ENCODE measurements at places on chromosomes 3 and 15.

DNA sequence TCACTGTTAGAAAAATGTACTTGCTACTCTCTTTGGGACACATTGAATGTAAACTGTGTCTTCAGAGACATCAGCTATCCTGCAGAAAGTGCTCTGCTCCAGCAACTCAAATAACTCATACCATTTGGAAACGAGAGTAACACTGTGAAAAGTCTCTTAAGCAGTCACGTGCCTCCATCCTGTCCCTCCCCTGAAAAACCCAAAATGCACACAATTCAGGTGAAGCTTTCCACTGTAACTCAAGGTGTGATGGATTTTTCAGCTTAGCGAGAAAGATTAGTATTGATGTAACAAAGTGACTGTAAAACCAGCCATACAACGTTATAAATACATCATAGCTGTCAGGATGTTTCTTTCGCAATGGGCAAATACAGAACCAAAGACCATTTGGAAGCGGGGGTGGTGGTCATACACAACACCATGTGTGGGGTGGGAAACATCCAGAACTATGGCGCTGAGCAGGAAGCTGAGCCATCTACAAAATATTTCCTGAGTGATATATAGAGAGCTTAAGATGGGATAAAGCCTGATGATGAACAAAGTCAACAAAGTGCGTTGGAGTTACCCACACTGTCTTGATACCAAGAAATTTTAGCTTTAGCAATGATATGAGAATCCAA is 332.3 kb downstream of the FOXP1 start:
- DNase-seq: no peak

DNA sequence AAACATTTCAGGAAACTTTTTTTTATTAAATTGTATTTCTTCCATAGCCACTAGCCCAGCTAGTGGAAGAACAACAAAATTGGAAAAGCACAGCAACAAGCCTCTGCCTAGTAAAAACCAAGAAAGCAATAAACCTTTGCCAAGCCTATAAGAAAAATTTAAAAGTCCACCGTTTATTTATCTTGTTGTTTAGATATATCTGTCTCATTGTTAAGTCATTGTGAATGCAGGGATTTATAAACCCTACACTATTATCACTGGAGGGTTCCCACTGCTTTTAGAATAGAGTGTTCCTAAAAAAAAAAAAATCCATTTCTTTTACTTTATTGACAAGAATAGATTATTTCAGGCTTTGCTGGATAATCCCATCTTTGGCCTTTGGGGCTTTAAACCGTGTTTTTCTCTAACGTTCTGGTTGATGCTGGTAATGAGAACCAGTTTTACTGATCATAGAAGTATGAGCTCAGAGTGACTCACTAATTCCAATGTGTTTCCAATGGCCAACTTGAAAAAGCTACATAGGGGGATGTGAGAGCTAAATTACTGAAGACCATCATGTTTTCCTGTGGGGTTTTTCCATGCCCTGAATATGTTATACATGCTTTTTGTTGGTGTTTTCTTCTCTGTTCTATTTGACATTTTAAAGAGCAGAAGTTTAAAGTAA is 634.1 kb downstream of the RBMS3 start:
- no peak for DNase-seq

- DNase-seq: no peak
Measured at GRCh38 chr15:35040339-35041255, 44.5 kb downstream of the NANOGP8 start.

GRCh38 chr3:16849229-16849628 is 35.5 kb upstream of the PLCL2 start:
- DNase-seq: peak; percentile 18

DNA sequence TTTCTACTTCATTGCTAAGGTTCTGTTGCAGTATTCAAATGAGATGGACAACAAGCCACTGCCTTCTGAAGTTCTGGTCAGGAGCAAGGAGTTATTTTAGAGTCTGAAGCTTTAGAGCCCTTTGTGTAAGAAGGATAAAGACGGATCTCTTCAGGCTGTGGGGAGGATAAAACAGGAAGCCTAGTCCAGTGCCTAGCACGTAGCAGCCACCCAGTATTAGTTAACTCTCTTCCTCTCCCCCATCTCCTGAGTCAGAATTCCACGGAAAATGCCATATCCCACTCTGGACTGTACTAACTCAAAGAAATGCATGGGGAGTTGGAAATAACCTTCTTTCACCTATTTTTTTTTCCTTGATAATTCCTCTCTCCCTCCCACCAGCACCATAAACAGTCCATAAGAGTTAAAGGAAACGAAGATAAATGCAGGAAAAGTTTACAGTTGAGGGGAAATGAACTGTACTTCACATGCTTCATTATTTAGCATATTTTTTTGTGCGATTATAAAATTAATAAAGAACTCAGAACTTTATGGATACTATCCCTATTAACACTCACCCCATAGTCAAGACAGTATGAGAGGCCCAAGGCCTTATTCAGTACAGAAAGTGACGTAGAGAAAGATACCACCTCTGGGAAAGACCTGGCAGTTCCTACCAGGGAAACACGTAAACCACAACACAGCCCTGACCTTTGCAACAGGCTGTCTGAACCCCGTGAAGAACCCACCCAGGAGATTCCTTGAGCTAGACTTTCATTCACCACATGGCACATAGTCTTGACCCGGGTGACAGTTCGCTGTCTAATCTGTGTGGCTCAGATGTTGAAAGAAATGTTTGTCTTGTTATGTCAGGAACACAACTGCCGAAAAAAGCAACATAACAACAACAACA is 9.2 kb downstream of the IGF2BP2 start:
- no peak for DNase-seq

DNA sequence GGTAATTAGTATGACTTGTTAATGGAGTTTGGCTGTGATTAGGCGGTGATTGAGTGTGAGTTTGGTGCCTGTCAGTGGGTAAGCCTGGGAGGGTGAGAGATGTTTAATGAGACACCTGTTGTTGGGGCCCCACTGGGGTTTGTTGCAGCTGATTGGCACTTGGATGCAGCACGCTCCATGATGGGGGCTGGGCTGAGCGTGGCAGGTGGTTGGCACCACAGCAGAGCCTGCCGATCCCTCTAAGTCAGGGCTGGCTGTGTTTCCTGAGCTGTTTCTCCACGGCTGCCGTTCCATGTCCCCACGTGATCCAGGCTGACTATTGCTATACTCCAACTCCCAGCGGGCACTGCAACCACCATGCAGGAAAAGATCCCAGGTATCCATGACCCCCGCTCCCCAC is 93.5 kb upstream of the ARRDC4 start:
- no peak for DNase-seq

GRCh38 chr15:89197503-89197971 is 23.8 kb downstream of the RLBP1 start:
- DNase-seq: no peak

DNA sequence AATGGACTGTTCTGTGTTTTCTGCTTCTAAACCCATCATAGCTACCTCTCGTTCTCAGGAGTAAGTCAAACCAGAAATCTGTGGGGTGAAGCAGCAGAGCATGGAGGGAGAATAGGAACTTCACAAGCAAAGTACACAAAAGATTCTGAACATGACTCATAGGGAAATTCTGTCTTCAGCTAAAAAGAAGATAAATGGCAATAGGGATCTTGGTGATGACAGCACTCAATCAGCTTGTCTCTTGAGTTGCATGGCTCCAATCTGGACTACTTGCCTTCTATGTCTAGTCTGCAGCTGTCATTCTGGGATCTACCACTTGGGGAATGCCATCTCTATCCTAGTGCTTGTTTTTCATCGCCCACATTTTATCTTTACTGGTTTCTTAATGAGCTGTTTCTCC is 13.5 kb upstream of the GRAMD1C start:
- DNase-seq: no peak

GRCh38 chr3:156489462-156489911 is 65.4 kb downstream of the SSR3 start:
- no peak for DNase-seq

GRCh38 chr3:40020689-40021088 is 211.3 kb downstream of the MYRIP start:
- DNase-seq: no peak

DNA sequence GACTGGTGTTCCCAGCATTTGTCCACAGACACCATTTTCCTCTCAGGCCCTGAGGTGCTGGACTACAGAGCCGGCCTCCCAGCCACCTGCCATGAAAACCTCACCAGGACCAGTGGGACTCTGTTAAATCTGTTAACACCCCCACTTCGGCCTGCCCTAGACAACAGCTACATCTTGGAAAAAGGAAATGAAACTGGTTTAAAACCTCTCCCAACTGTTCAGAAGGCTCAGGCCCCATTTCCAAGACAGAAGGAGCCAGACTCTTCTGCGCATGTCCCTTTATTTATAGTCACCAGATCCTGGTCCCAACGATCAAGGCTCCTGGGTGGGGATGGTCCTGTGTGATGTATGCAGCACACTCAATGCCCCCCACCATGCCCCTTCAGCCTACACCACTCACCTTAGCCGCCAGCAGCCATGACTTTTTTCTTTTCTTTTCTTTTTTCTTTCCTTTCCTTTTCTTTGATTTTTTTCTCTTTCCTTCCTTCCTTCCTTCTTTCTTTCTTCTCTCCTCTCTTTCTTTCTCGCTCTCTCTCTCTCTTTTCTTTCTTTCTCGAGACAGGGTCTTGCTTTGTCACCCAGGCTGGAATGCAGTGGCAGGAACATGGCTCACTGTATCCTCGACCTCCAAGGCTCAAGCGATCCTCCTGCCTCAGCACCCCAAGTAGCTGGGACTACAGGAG is 25.5 kb upstream of the FLNB start:
- no peak for DNase-seq

- DNase-seq: no peak
Measured at GRCh38 chr3:184710870-184711492, 883 bp downstream of the MAGEF1 start.

- DNase-seq: no peak
Measured at GRCh38 chr3:161737171-161737570, 240.6 kb downstream of the OTOL1 start.

DNA sequence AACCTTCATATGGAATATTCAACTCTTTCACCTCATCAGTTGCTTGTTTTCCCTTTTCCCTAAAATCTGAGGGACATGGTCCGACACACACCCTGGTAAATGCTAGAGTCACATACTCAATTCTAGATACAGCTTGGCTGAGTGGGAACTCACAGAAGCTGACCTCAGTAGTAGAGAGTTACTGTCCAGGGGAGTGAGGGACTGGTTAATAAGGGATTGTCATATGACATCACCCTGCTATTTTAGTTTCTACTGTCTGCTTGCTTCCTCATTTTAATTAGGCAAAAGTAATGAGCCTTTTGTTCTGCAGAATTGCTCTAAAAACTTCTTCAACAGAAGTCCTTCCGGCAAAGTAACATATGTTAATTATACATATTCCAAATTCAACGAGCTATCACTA is 244.5 kb downstream of the ZIC4 start:
- DNase-seq: no peak

DNA sequence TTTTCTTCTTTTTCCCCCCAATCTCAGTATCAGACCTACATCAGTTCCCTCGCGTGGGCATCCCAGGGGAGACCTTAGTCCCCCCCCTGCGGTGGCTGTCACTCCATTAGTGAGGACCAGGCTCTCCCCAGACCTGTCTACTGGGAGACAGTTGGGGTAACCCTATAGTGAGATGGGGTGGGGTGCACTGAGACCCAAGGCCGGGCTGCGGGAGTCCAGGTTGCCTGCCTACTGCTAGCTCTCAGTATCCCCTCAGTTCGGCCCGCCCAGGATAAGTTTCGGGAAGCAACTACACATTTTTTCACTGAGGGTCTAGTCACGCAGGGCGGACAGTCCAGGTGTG is 671 bp upstream of the DCUN1D1 start:
- no peak for DNase-seq

GRCh38 chr3:52446631-52447511 is 2.0 kb upstream of the SEMA3G start:
- peak; percentile 67 for DNase-seq

DNA sequence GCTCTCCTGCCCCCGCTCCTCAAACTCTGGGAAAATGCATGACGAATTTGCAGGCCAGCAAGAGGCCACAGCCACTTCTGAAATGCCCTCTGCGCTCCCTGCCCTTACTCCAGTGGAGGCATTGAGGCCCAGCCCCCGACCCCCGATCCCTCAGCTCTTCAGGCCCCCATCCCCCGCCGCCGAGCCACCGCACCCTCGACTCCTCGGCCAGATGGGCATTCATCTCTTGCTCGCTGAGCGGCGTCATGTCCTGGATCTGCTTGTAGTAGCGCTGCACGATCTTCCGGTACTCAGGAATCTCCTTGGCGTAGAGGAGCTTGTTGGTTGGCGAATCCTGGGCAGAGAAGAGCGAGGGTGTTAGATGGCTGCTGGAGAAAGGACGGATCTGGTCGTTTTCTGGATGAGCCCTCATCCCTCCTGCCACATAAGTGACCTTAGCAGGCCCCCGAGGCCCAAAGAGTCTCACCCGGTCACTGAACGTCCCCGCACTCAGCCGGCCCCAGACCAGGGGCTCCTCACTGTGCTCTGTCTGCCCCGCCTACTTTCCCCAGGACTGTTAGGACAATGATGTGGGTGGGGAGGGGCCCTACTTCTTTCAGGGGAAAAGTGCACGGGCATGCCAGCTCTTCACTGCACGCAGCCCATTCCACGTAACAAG is 14.0 kb downstream of the H1-8 start:
- no peak for DNase-seq

GRCh38 chr3:146682171-146682570 is 77.0 kb upstream of the PLSCR5 start:
- DNase-seq: no peak

DNA sequence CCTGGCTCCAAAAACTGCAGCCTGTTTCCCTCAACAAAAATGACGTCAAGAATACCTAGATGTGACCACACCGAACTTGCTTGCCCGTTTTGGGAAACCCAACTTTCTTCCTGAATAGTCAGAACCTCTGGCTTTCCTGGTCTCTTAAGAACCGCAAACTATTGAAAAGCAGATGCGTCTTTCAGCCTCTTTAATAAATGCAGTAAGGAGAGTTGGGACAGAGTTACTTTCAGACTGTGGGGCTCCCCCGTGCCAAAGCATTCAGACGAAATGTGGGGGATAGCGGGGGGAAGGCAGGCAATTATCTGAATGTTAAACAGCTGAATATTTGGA is 1.2 kb upstream of the PROK2 start:
- no peak for DNase-seq

DNA sequence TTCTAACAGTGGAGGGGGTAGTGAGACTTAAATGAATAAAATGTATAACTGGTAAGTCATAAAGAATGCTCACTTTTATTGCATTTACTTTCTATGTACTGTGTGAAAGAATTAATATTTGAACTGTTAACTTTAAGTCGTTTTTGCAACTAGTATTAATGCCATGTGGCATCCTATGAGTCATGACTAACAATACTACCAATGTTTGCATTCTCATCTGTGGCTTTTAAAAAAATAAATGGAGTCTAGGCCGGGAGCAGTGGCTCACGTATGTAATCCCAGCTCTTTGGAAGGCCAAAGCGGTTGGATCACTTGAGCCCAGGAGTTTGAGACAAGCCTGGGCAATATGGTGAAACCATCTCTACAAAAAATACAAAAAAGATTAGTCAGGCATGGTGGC is 5.2 kb downstream of the C3orf49 start:
- no peak for DNase-seq
